Stimulated activated CD4-positive, alpha-beta T cell treated with anti-CD3 and anti-CD28 coated beads, Interleukin-15, amount 100 ng/mL, for 24 hours (primary cell): ENCODE measurements at places on chromosomes 5 and 9.

GRCh38 chr9:131695836-131696460 lies 43.9 kb downstream of the RAPGEF1 start:
- no peak for DNase-seq

GRCh38 chr5:33936004-33936380 lies 194 bp upstream of the RXFP3 start:
- DNase-seq, result peak; percentile 62

DNA sequence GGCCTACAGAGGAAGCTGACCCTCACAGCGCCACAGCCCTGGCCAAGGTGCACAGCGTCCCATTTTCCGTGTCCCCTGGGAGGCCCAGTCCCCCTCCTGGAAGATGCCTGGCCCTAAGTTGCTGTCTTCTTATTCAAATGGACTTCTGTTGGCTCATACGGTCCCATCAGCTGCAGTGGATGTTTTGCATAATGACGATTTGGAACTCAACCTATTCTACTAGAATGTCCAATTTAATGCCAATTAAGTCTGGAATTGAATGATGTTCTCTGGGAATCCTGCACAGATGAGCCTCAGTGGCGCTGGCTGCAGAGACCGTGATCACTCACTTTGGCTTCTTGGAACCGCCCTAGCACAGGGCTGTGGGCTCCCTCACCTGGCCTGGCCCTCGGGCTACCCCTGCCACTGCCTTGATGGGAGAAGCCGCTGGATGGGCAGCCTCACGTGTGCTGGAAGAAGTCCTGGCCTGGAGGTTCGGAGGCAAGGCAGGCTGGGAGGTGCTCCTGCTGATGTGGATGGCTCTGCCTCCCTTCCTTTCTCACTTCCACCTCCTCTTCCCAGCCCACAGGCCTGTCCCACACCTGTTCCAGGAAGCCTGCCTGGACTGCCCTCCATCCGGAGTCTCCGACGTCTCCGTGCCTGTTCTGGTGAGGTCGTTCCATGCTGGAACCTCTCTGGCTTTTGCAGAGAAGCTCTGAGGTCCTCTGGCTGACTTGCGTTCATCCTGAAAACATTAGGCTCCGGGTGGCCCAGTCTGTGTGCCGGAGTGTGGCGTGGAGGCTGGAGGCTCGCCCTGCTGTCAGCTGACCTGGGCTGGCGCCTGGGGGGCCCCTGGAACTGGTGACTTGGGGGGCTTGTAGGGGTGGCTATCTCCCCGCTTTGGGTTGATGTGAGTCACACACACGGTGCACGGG lies 147.1 kb downstream of the RXRA start:
- DNase-seq, result no peak

- no peak for DNase-seq
Measured at GRCh38 chr9:14302405-14302804, 11.5 kb downstream of the NFIB start.

GRCh38 chr5:1054018-1054798 lies 45.6 kb downstream of the NKD2 start:
- DNase-seq, result no peak

DNA sequence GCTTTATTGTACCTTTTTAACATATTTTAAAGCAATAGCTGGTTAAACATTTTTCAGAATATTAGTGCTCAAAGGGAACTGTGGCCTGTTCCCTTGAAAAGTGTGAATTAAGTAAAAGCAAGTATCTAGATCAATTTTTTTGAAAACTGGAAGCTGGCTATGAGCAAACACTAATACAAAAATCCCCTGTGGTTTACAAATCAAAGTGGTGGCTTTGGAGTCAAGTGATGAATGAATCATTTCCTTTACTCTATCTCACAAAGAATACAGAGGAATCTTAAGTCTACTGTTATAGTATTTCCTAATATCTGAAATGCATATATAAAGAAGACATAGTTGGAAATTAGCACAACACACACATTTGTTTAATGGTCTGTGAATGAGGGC lies 212.4 kb upstream of the C9orf72 start:
- no peak for DNase-seq

GRCh38 chr9:70130266-70130665 lies 86.6 kb downstream of the MAMDC2 start:
- no peak for DNase-seq

DNA sequence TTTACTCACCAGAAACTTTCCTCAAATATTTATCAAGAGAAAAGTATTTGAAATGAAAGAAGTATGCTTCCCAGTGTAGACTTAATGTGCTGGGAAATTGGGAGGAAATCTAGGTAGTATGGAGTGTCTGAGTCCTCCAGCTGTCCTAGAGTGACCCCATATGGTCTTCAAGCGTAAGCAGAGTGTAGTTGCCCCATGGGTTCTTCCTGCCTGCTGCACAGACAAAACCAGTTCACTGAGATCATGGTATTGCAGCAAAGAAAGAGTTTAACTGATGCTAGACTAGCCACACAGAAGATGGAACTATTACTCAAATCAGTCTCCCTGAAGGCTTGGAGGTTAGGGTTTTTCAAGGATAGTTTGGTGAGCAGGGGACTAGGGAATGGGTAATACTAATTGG lies 114.9 kb upstream of the PRLR start:
- DNase-seq, result no peak

DNA sequence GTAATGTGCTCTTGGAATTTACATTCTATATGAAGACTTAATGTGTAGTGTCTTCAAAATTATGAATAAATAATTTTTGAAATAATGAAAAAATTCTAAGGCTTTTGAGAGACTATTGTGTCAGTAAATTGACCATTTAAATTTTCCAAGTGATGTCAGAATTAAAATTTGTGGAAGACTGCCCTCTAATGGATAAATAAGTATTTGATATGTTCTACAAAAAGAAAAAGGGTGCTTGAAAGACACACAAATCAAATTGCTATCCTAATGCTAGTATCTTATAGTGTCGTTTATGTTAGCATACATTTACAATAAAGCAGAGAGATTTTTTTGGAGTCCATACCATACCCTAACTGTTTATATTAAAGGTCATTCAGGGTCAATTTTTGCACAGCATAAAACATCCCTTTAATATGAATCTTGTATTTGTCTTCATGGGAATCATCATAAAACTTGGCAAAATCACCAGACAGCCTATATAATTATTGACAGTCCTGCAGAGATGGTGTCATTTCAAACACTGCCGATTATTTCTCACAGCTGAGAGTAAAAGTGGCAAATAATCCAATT lies 120.8 kb upstream of the SLC27A6 start:
- no peak for DNase-seq

DNA sequence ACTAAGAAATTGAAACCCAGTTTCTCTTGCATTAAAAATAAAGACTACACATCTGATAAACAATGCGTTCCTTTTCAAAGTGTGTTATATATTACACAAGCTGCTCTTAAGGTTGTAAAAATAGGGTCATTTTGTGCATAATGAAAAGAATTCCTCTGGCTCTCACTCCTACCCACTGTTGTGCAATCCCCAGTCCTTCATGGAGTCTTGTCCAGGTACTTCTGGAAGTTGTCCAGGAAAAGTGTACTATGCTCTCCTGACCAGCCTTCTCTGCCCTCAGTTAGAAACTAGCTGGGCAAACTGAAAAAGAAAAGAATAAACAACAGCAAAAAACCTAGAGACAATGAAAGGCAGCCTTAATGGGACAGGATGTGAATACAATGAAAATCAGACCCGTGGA lies 345.5 kb upstream of the PAPPA start:
- DNase-seq, result no peak

DNA sequence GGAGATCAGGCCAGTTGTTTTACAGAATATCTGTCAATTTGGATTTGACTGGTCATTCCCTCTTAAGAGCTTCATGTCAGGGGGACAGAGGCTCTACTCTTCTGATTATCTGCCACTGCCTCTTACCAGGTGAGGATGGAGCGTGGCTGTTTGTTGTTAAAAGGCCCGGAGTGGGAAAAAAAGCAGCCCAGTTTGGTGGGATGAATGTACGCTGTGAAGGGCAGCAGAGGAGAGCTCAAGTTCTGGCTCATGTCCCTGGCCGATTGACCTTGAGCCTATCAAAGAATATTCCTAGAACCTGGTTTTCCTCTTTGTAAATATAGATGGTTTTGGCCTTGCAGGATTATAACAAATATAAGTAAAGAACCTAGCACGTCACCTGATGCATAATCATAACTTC lies 16.3 kb upstream of the SHB start:
- DNase-seq, result no peak

DNA sequence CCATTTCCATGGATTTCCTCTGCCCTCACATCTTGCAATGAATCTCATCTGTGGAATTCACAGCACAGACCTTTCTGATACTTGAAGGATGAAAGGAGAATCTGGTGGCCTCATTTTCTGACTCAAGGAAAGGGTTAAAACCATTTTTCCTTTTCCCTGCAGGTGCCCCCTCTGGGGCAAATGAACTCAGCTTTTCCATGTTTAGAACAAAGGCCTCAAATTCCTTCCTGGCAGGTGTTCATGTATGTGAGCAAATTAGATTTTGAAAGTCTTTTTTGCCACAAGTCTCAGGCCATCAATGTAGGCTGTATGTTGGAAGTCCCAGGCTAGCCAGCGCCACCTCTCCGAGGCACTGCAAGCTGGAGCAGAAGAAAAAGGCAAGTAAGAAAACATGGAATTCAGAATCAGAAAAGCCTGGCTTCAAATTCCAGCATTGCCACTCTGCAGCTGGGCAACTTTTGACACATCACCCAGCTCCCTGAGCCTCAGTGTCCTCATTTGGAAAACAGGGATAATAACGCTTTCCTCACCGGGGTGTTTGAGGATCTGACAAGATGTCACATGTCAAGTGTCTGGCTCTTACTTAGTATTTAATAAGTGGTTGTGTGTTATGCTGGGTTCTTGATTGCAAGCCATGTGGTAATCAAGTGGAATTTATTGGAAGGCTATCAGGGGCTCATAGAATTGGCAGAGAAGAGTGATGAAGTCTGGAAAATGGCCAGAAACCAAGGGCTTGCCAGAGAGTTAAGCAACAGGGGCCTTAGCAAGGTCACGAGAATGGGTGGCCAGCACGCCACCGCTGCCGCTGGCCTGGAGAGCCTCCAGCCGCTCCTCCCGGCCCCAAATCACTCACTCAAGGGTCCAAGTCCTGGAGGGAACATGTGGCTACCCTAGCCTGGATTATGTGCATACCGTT lies 48.4 kb upstream of the SMIM23 start:
- DNase-seq, result no peak

DNA sequence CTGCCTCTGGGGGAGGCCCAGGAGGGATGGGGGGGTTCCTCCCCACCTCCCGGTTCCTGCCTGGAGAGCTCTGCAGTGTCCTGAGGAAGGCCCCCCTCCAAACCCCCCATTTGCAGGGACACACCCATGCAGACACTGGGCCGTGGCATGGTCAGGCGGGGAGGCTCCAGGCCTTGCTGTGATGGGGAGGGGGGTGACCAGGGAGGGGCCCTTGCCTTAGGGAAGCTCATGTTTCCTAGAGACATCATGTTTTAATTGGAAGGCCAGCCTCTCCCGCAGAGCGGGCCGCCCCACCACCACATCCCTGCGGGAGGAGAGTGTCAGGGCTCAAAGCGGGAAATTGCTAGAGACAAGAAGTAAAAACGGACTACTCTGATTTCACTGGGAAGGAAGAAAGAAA lies 12.0 kb downstream of the PRRX2 start:
- DNase-seq, result no peak

DNA sequence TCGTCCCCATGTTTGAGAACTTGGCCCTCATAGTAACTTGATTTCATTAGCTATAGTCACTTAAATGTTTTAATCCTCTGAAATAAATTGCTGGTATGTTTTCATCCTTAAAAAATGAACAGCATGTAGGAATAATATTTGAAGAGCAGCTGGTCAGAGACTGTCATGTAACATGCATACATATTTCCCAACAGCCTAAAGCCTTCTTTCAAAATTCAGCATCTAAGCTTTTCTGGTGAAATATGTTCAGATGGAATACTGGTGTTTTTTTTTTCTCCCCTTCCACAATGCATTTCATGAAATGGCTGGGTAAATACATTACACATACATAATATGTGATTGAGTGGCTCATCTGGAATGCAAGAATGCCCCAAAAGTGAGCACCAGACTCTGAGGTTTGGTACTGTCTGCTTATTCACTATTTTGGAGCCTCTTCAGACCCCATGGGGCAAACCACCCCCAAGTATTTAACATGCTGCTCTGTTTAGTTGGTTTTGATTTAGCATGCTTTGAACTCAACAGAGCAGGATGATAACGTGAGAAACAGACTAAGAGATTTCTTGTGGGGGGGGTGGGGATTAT lies 94.0 kb downstream of the SMARCA2 start:
- no peak for DNase-seq

DNA sequence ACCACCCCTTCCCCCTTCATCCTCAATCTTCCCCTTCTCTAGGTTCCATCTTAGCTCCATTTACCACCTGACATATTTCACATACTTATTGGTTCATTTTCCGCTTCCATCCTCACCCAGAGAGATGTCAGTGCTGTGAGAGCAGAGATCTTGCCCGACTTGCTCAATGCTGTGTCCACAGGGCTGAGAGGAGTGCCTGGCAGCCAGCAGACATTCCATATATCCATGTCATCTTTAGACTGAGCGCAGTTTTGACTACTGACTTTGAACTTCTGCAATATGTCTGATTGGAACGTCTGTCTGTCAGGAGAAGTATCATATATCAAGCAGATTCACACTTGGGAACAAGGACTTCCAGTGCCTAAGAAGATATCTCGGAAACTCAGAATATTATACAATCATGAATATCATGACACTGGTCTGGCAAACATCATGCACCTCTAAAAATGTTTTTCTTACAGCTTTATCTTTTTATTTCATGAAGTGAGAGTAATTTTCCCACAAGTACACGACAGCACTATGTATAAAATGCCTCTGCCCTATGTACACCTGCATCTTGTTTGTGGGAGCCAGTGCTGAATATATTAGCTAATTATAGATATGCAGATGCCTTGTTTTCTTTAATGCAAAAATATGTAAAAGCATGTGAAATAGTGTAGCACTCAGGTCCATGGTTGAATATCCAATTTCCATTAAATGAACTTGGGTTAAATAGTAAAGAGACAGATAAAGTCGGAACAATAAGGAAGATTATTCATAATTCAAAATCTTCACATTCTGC lies 454.0 kb upstream of the DAP start:
- no peak for DNase-seq

DNA sequence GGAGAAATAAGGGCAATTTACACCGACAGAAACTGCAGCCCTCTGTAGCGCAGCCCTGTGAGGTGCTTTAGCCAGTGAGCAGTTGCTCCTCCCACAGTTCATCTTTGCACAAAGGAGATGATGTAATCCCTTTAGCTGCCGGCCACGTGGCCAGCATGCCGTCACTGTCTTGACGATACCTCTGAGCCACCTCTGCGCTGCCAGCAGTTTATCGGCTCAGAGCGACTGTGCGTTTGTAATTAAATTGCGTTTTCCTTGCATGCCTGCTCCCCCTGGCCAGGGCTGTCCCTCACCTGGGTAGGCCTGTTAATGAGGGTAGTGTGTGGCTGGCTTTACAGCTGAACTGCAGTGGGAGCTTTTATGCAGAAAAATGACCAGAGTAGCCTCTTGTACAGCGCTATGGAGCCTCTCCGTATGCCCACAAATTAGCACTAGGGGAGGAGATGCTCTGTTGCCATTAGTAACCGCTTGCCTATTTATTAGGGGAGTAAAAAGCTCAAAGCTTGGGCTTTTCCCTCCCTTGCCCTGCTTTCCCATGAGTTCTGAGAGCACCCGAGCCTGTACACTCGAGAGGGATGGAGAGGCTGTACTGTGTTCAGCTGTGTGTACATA lies 107.0 kb downstream of the TRIO start:
- no peak for DNase-seq

- no peak for DNase-seq
Measured at GRCh38 chr5:123115020-123115419, 26.0 kb downstream of the PRDM6 start.
